ENCODE measurements at places on chromosomes 3 and 15.
A peak's percentile ranks its signal among the peaks of the same experiment; 100 is the strongest.

DNA sequence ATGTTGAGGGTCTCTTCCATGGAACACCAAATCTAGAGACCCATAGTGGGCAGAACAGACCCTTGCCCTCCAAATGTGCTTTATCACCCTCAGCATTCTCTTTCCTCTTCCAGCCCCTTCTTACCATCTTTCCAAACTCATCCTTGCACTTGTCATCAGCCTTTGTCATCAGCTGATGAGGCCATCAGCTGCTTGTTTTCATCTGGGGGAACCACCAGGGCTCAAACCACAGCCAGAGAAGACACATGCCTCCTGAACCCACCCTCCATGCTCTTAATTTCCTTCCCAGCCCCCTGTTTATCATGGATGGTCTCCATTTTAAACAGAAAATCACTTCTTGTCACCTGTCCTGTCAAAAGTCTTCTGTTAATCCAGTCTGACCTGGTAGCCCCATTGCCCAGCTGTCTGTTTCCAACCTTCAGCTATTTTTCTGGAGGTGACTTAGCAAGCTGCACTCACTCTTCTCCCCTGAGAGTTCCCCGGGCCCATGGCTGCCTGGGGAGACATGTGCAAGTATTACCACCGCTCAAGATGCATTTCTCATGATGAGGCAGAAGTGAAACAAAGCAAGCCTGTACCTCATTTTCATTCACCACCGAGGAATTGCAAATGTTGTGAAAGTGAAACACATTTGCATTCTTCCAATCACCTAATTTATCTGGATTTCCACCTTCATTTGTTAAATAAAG is 14.7 kb upstream of the SYNM start:
- no peak for DNase-seq

DNA sequence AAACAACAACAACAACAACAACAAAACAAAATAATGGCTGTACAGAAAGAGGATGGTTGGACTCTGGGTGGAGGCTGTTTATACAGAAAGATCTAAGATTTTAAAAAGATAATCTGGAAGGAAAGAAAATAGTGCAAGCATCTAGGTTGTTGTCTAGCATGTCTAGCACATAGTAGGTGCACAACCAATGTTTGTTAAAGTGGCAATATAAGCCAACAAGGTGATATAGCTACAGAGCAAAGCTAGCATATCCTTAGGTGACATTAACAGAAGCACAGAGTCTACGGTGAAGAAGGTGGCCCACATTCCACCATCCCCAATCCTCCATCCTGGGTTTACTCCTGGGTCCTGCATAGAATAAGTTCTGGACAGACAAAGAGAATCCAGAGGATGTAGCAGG is 4.7 kb downstream of the TMEM40 start:
- DNase-seq = no peak

DNA sequence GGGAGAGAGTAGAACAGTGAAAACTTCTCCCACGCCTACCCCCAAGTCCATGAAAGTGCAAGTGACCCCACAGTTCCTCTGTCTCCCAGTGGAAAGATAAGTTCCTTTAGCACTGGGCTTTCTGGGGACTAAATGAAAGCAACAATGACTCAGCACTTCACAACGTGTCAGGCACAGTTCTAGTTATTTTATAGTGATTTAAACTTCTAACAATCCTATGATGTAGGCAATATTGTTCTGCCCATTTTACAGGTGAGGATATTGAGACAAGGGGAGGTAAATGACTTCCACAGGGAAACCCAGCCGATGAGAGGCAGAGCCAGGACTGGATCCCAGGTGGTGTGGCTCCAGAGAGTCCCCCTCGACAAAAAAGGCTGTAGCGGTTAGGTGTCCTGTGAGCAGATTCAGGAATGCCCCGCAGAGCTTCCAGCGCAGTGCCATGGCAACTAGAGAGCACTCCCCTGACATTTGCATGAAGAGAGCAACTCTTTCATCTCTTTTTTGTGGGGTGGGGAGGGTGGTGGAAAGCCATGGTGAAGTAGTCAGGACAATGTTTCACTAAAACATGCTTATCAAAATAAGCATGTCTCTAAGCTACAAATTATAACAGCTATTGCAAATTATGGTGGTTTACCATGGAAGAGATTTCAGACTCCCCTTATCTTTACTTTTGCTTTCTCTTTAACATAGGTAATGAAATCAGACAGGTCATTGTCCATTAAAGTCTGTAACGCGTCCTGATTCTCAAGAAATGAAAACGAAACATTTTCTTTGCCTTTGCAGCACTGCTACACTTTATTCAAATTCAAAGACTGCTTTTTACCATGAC is 62.1 kb downstream of the NR2F2 start:
- no peak for DNase-seq

- no peak for DNase-seq
Measured at GRCh38 chr3:126990890-126991289, 8.0 kb downstream of the PLXNA1 start.

DNA sequence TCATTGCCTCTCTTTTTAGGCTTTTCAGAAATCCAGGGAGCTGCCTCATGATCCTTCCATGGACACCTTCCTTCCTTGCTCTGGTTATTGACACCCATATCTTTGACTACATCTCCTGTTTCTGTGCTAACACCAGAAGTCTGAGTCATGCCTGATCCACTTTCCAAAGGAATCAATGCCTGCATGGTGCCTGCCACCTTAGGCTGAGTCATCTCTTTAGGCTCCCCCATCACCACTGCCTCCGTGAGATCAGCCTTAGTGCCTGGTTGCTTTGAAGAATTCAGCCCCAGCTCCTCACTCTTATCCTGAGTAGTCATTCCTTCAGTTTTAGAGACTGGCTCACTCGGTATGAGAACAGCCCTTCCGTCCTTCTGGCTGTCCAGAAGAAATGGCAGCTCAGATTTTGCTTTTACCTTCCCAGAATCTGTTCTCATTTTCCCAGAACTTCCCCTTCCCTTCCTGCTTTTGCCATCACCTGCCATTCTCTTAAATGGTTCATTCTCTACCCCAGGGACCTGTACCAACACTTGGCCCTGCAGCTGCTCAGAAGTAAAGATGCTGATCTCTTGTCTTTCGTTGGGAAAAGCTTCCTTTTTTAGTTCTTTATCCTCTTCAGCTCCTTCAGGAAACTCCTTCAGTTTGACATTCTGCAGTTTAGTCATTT is 105.3 kb downstream of the MAP4 start:
- DNase-seq = no peak

GRCh38 chr3:136385457-136385856 is 135.3 kb downstream of the PCCB start:
- no peak for DNase-seq

DNA sequence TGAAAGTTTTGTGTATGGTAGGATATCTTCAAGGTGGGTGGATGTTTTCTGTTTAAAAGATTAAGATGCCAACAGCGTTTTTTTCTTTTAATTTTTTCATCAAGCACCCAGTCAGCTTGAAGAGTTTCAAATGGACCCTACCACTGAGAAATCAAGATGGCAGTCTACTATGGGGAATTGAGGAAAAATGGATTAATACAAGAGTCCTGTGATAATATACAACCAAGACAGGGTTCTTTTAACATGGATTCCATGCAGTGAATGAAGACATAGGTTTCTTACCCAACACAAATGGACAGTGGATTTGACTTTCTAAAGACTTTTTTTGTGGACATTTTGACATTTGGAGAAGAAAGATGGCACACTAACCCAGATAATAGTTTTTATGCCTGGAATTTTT is 2.5 kb upstream of the CHD2 start:
- DNase-seq = no peak

GRCh38 chr3:160106905-160107861 is 118.0 kb upstream of the C3orf80 start:
- no peak for DNase-seq

- no peak for DNase-seq
Measured at GRCh38 chr3:194606163-194606562, 27.1 kb downstream of the TMEM44 start.

- peak; percentile 67 for DNase-seq
Measured at GRCh38 chr3:64533617-64534317, 154.0 kb downstream of the ADAMTS9 start.

GRCh38 chr15:49462232-49462844 is 39.3 kb downstream of the FGF7 start:
- DNase-seq = no peak

DNA sequence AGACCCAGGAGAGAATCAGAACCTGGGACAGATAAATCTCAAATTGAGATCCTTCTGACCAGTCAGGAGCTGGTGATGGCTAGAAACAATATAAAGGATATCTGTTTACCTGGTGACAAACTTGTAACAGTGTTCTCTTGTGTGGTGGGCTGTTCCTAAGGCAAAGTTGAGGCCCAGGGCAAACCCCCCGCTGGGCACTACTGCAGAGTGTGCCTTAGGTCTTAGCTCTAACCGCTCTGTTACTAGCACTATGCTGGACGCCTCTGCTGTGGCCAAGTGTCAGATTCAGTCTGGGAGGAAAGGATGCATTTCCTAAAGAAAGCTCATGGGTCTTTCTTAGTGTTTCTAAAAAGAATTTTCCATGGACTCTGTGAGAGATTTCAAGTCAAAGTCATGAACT is 146.5 kb upstream of the MEIS2 start:
- no peak for DNase-seq

DNA sequence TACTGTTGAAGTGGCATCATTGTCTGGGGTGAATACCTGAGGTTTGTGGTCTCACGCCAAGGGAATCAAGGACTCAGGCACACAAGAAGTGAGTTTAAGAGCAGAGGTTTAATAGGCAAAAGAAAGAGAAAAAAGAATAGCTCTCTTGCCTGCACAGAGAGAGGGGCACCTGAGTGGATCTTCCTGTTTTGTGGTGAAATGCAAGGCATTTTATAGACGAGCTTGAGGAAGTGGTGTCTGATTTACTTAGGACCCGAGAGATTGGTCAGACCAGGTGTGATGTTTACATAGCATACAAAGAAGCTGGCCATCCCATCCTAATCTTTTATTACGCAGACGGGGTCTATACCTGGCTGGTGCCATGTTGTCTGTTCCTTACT is 13.2 kb downstream of the CCR5 start:
- no peak for DNase-seq

DNA sequence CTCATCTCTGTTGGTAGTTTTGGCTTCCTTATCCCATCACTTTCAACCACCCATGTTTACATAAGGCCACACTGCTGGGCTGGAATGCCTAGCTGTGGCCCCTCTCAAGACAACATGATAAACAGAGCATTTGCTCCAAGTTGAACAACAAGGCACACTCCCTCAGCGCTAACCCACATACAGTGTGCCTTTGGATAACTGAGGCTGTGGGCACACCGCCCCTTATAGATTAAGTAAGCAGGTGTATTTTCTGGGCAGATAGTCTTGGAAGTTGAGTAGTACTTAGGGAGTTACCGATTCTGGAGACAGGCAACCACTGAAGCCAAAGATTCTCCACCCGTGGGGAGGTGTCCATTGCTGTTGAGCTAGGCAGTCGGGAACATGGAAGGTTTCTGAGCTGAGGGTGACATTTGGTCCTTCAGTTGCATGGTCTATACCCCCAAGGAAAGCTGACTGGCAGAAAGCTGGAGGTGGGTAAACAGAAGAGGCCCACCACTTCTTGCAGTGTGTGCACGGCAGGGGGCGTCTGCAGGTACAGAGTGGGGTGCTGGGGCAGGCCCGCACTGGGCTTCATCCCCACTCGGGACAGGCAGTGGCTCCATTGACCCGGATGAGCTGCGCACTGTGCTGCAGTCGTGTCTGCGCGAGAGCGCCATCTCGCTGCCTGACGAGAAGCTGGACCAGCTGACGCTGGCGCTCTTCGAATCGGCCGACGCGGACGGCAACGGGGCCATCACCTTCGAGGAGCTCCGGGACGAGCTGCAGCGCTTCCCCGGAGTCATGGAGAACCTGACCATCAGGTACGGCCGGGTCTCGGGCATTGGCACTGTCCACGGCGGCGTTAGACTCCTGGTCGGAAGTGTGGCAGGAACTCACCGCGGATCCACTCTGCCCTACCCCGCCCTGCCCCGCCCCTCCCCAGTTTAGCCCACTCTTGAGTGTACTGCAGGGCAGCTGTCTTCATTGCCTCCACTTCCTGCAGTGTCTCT is 16.8 kb downstream of the NOX5 start:
- DNase-seq = no peak

GRCh38 chr3:185337231-185337816 is 25.6 kb upstream of the MAP3K13 start:
- no peak for DNase-seq

DNA sequence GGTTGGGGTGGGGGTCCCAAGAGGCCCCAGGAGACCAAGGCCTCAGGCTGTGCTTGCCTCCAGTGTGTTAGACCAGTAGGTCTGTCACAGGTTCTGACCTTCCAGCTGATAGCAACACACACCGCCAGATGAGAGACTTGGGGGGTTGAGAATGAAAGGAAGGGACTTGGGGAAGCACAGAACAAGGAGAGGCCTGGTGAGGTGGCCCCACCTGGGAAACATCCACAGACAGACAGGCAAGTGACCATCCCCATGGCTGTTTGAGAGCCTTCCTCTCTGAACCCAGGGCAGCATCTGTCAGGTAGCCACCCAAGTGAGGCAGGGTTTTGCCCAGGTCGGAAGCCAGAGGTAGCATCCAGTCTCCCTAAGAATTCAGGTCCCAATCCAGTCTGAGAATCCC is 35.0 kb upstream of the VPS8 start:
- DNase-seq = no peak

- no peak for DNase-seq
Measured at GRCh38 chr3:150828261-150828660, 65.3 kb upstream of the SIAH2 start.

DNA sequence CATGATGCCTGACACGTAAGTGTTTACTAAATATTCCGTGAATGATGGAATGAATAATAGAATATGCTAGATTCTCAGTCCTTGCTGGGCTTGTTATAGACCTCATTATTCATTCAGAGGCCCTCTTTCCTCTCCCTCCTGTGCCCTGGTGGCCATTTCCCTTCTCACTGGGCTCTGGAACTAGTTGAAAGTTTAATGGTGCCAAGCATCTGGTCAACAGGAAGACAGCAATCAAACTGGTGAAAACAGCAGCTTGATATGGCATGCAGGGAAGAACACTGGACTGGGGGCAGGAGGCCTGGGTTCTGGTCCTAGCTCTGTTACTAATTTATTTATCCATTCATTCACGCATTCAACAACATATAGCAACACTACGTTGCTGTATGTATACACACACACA is 3.7 kb upstream of the APOD start:
- no peak for DNase-seq

DNA sequence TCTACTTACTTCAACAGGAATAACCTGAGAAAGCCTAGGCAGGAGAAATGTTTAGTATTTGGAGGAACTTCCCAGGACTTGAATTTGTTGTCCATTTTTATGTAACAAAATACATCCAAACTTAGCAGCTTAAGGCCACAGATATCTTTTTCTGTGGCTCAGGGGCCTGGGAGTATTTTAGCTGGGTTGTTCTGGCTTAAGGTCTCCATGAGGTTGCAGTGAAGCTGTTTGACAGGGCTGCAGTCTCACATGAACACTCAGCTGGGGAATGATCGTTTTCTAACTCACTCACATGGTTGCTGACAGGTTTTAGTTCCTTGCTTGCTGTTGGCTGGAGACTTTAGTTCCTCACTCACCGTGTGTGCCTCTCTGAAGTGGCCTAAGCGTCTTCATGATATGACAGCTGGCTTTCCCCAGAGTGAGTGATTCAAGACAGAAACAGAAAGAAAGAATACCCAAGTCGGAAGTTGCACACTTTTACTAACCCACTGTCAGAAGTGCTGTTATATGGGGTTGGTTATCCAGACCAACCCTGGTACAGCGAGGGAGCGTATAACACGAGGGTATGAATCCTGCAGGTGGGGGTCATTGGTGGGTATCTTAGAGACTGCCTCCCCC is 229.7 kb upstream of the TBL1XR1 start:
- DNase-seq = no peak
